Choroid plexus epithelial cell (primary cell): ENCODE measurements at places on chromosomes 12 and 14.

DNA sequence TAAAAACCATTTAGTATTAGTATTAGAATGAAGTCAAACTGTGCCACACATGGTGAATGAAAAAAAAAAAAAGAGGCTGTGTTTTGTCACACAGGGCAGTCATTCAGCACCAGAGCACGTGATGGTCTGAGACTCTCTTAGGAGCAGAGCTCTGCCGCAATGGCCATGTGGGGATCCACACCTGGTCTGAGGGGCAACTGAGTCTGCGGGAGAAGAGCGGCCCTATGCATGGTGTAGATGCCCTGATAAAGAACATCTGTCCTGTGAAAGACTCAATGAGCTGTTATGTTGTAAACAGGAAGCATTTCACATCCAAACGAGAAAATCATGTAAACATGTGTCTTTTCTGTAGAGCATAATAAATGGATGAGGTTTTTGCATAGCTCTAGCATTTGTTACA, 12.2 kb upstream of the BDKRB1 start:
- no peak for DNase-seq

DNA sequence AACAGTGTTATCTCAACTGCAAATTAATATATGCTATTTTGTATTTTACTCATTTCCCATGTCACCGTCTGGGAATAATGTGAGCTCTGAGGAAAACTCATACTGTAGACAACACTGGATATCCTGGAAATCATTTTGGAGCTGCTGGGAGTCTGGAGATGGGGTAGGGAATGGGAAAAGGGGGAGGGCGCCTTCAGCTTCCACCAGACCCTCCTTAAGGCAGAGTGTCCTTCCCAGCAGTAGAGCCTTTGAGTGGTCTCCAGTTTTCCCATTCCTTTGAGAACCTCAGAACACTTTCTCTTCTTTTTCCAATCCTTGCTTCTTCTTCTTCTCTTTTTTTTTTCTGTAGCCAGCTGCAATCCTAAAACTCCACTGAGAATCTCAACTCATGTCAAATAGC, 5.4 kb upstream of the LRIG3 start:
- no peak for DNase-seq

- no peak for DNase-seq
These were observed 1.6 kb downstream of the GIT2 start for GRCh38 chr12:109994401-109995175.

DNA sequence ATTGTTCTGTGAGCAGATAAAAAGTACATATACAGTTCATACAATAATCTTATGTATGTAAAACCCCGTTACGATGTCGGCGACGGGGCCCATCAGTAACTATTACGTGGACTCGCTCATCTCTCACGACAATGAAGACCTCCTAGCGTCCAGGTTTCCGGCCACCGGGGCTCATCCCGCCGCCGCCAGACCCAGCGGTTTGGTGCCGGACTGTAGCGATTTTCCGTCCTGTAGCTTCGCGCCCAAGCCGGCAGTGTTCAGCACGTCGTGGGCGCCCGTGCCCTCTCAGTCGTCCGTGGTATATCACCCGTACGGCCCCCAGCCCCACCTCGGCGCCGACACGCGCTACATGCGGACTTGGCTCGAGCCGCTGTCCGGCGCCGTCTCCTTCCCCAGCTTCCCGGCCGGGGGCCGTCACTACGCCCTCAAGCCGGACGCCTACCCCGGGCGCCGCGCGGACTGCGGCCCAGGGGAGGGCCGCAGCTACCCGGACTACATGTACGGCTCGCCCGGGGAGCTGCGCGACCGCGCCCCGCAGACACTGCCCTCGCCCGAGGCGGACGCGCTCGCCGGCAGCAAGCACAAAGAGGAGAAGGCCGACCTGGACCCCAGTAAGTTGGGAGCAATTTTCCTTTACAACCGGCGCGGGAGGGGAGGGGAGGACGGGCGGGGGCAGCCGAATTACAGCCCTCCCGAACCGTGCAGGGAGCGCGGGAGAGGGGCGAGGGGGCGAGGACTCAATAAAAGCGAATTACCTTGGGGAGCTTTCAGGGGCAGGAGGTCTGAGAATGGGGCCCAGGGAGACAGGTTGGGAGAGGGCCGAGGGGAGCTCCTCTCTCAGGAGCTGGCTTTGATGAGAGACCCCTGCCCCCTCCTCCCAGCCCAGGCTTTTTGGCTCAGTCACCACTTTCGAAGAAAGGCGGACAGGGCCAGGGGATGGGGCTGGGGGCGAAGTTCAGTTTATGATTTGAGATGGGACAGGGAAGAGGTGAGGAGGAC, at the start of gene HOXC9:
TSS of gene HOXC9 (plus strand) at position 46 of the 999 bp plus-strand sequence. CDS start at position 74, 28 bp downstream.
- DNase-seq = no peak

- DNase-seq = no peak
These were observed 16.7 kb upstream of the TMEM229B start for GRCh38 chr14:67505254-67505653.

DNA sequence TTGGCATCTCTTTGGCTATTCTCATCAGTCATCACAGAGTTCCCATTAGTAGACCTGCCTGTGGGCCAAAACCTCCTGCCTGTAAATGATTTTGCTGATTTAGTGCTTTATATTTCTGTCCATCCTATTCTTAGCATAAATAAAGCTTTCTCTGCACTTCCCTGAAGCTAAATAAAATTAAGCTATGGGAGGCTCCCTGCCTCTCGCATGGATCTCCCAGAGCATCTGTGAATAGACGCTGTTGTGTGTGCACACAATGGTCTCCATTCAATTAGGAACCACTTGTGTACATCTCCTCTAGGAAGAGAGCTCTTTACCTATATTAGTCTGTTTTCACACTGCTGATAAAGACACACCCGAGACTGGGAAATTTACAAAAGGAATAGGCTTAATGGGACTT, 80.4 kb downstream of the PPFIBP1 start:
- DNase-seq = no peak

GRCh38 chr12:105272152-105272551, 36.2 kb upstream of the APPL2 start:
- DNase-seq = no peak

DNA sequence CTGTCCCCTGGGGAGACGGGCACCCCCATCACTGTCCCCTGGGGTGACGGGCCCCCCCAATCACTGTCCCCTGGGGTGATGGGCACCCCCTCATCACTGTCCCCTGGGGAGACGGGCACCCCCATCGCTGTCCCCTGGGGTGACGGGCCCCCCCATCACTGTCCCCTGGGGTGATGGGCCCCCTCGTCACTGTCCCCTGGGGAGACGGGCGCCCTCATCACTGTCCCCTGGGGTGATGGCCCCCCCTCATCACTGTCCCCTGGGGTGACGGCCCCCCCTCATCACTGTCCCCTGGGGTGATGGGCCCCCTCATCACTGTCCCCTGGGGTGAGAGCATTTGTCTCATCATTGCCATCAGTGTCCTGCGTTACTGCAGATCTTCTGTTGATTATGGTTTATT, 38.6 kb downstream of the PACS2 start:
- no peak for DNase-seq

DNA sequence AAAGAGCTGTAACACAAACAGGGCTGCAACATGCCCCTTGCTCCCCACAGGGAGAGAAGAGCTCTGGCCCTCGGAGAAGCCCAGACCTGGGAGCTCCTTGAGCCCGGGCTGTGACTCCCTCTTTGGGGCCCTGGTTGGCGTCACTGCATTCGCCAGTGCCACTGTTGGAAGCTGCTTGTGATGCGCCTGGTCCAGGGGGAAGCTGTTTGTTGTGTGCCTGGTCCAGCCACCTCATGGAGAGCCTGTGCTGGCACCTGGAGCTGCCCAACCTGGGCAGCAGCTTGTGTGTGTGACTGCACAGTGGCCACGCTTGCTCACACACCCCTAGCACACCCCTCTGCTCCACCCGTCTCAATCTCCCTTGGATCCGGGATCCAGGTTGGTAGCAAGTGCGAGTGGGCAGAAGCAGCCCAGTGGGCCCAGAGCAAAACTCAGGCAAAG, 49.5 kb downstream of the A2M start:
- no peak for DNase-seq

GRCh38 chr12:80230068-80230467, 130.7 kb downstream of the OTOGL start:
- DNase-seq = peak; percentile 86
